ENCODE measurements at places on chromosomes 7 and 10.

DNA sequence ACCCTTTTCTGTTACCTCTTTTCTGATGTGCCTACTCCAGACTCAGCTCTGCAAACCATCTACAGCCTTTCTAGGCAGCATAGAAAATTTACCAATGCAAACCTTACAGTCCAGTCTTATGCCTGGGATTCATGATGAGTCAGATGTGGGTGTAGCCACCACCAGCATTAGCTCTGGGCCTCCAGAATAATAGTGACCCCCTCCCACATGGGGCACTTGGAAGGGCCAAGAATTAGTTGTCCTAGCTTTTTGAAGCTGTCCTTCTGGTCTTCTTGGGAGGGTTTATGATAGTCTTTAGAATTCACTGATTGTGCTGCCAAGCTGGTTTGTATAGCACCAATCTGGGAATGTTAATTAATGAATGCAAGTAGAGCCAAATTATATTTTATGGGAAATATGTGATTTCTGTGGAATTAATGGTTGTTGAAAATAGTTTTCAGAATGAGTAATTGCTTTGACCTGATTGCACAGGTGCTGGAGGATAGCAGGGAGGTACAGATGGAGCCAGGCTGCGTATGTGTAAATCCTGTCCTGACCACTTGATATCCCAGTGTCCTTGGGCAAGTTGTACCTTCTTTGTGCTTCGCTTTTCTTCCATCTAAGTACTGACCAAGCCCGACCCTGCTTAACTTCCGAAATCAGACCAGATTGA, 94.8 kb downstream of the CPED1 start:
- no peak for DNase-seq

GRCh38 chr10:127881262-127881661, 11.5 kb downstream of the CLRN3 start:
- DNase-seq = no peak

DNA sequence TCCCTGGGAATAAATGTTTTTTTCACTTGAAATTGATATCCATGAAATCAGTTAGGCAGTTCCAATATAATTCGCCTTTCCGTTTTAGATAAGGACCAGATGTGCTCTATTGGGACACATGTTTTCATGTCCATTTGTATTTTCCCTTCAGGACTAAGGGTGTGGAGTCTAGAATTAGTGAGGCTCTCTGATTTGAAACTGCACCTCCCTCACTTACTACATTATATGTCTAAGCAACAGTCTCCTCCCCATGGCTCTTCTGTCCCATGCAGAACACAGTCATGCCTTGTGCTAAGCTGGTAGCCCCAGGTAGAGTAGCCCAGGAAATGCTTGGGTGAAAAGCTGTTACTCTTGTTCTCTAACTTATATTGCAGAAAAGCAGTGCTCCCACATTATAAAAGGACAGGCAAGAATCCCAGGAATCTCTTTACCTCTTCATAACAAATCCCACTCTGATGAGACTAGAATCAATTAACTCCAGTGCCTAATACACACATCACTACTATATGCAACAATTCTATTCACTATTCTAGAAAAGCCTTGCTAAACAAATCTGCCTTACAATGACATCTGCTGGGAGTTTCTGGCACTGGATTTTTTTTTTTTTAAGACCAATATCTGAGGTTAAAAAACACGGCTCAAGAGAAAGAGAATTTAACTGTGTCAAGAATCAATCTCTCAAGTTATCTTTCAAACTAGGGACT, 293.9 kb downstream of the SNX13 start:
- no peak for DNase-seq

DNA sequence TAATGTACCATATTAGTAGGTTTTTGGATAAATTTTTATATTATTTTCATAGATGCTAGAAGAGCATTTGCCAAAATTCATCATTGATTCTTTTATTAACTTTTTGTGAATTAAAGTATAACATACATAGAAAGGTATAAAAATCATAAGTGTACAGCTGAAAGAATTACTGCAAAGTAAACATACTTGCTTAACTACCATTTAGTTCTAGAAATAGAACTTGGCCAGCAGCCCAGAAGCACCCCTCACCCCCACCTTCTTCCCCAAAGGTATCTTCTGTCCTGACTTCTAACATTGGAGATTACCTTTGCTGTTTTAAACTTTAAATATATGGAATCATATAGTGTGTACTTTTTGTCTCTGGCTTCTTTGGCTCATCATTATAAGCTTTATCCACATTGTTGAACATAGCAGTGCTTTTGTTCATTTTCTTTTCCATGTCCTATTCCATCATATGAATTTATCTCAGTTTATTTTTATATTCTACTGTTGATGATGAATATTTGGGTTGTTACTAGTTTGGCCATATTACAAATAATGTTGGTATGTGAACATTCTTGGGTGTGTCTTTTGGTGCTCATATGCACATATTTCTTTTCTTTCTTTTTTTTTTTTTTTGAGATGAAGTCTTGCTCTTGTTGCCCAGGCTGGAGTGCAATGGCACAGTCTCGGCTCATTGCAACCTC, 142.8 kb downstream of the ADK start:
- no peak for DNase-seq

- peak; percentile 31 for DNase-seq
Observed at GRCh38 chr10:11515596-11516430, 95.6 kb downstream of the USP6NL start.

DNA sequence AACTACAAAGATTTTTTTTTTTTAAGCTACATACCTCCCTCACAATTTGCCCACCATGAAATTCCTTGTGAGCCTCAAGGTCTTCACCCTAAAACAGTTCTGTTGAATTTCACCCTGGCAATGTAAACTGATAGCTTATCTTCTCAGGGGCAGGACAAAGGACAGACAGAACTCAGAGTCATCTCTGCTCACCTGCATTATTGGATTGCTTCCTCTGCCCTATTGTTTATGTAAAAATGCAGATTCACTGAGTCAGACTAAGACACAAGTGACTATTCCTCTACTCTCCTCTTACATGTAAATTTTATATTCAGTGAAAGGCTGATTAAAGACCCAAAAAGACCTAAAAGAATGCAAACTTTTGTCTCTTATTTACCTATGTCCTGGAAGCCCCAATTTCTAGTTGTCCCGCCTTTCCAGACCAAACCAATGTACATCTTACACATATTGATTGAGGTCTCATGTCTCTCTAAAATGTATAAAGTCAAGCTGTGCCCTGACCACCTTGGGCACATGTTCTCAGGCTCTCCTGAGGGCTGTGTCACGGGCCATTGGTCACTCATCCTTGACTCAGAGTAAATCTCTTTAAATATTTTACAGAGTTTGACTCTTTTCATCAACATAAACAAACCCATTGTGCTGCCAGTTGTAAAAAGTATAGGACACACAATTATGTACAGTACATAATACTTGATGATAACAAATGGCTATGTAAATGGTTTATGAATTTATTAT, 440.2 kb downstream of the HTR7 start:
- DNase-seq = no peak

DNA sequence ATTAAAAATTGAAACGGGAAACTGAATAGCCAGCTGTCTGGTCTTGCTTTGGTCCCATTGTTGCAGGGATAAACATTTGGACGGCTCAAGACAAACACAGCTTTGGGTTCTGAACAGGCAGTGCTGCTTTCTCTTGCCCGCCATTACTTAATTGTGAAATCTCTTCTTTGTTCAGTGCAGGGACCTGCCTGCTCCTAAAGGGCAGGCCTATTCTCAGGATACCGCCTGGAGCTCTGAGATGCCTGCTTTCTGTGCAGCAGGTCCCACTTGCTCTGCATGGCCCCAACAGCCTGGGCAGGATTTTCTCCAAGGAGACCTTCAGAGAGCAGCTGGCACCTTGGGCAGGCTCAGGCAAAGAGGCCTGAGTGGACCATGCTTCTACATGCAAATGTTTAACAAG, 237.6 kb downstream of the KCNMA1 start:
- DNase-seq = no peak

GRCh38 chr7:134905375-134905774, 80.9 kb upstream of the AGBL3 start:
- DNase-seq = no peak

GRCh38 chr7:81236560-81236959, 317.7 kb upstream of the SEMA3C start:
- no peak for DNase-seq

DNA sequence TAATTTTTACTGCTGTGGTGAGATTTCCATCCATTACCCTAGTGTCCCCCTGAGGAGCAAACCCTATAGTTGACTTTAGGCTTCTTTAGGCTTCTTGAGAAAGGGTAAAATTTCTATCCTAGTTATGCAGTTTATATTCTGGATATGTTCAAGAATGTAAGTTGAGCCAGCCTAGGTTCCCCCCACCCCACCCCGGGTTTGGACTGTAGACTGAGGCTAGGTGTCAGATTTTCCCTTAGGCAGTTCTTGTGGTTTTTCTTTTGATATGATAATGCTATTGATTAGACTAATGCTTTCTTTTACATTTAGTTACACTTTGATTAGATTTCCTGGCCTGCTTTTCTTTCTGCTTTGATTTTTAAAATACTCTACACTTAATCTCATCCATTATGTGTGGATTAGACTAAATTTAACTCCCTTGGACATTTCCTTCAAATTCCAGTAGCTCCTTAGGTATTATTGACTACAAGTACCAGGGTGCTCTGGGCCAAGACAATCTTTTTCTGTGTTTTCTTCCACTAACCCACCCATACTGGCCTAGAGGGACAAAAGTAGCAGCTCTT, 37.7 kb downstream of the NRF1 start:
- no peak for DNase-seq

DNA sequence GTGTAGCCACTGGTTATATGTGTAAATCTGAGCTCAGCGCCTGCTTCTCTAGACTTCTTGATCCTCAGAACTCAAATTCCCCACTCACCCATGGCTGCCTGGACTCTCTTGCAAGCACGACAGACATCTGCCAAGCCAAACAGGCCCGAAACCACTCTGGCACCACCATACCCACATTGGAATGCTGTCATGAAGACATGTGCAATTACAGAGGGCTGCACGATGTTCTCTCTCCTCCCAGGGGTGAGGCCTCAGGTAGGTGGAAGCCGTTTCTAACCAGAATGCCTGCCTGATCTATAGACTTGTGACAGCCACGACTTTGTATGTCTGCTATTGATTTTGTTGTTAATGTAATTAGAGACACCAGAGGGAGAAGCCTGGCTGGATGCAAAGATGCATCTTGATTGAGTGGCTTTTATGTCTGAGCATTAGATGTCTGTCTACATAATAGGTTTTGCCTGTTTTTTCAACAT, 4.0 kb downstream of the BAMBI start:
- no peak for DNase-seq

DNA sequence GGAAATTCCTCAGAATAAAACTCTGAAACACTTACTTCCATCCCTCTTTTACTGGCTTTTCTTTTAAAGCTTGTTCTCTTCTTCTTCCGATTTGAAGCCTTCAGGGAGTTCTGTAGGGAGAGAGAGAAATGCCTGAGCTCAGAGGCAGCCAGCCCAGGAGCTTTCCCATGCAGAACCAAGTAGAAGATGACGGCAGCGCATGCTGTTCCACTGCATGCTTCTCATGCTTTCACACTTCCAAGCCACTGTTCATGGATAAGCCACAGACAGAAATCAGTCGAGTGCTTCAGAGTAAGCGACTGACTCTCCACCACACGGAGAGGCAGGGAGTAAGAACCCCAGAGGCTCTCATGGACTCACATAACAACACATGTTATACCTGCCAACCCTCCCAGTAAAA, 237.3 kb downstream of the DGKI start:
- DNase-seq = no peak

DNA sequence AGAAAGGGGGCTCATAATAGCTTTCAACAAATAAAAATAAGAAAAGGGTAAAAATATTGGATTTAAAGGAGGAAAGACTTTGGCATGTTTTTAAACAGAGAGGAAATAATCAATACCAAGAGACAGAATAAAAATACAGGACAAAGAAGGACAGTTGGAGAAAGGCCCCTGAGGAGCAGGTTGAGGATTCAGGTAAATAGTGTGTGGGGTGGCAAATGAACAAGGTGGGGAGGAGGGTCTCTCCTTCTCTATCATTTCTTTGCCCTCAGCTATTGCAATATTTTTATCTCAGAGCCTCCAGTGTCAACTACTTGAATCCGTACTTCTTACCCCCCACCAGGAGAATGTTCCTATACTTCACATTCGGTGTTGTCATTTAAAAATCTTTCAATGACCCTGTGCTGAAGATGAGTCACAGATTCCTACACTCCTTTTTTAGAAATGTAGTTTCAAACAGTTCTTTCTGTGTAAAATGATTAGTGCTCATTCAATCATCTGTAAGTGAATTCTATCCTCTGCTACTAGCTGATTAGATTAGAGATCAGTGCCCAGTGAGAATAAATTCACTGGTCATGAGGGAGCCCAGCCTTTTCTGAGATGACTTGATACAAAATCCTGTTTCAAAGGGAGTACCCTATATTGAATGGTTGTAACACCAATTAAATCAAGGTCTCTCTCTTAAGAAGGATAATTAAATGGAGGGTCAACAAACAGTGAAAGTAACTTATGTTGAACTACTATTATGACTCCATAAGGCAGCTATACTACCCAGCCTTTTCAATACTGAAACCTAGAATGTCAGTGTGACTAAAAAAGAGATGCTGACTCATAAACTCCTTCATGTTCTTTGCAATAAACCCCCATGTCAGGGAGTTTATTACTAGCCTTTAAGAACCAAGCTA, 50.4 kb upstream of the WNT16 start:
- DNase-seq = no peak

GRCh38 chr7:150989456-150989855, 1.4 kb upstream of the NOS3 start:
- no peak for DNase-seq

DNA sequence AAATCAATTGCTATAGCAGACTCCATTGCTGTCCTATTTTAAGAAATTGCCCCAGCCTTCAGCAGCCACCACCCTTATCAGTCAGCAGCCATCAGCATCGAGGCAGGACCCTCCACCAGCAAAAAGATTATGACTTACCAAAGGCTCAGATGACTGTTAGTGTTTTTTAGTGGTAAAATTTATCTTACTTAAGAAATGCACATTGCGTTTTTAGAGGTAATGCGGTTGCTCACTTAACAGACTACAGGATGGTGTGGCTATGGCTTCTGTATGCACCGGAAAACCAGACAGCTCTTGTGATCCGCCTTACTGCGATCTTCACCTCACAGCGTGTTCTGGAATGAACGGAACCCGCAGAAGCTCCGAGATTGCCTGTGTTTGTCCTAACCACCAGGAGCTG, 58.1 kb downstream of the WDR37 start:
- DNase-seq = no peak

- no peak for DNase-seq
Observed at GRCh38 chr7:119228482-119228881, 1004.0 kb downstream of the ANKRD7 start.

DNA sequence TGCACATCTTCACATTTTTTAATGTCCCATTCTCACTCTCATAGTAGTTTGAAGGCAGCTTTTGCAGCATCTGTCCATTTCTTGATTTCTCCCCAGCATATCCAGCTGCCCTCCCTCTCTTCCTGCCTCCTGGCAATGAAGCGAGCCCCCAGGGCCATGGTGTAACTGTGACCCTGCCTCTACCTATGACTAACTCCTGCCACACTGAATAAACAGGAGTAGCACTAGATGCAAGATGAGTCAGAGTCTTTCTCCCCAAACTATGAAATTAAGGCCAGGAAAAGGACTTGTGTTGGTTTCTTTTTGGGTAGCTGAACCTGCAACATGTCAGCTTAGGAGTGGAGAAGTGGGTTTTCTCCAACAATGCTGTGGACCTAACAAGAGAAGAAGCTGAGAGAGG, 329.0 kb downstream of the RNLS start:
- DNase-seq = no peak
